ENCODE measurements at places on chromosomes 16 and 17.

GRCh38 chr16:47721006-47721637 is 260.0 kb downstream of the PHKB start:
- no peak for DNase-seq

DNA sequence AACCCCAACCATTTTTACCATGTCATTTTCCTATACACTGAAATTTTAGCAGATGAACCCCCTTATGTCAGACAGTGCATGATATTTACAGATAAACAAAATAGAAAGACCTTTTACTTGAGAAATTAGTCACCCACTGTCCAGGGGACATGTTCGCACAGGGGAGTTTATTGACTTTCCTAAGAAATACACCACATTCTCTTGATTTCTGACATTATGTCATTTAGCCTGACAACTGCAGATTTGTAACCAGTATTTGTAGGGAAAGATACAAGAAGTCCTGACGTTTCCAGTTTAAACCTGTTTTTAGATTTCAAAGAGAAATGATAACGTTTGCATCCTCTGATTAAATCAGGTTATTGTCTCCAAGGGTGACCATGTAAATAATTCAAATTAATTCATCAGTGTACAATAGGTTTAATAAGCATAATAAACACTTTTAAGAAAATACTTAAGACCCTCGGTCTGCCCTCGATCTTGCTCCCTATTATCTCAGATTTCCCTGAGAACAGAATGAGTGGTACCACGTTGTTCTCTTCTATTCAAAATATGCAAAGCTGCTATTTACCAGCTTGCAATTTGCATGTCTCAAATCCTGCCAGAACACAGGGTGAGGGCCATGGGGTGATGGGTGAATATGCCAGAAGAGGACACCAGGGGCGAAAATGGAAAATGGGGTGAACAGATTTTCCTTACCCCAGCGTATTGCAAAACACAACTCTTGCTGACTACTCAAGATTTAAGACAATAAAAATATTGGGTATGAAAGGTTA is 2.1 kb upstream of the LYRM9 start:
- DNase-seq, result no peak

DNA sequence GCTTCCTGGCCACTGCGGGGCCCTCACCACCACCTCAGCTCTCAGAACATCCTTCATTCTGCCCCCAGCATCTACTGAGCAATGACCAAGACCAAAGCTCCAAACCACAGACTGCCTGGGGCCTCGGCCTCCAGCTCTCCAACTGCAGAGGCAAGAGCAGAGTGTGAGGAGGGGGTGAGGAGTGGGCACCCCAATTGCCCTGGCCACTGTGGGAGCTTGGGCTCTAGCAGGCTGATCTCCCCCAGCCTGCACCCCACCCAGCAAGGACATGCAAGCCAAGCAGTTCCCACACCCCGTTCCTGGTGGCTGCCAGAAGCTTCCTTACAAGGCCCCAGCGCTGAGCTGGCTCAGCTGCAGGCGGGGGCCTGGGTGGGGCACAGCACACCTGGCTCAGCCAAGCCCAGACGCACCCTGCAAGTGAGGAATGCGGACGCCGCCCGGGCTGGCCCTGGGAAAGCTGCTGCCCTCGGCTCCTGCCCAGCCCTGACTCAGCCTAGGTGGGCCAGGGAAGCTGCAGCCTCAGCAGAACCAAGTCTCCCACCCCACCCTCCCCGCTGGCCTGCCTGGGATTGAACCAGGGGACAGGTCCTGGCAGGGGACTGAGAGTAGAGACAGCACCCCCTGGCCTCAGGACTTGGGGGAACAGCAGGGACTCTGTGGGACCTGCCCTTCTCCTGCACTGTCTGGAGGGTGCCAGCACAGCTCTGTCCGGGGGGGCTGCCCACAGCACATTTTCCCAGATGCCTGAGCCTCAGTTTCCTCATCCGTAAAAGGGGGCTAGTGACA is 29.7 kb upstream of the KRT17 start:
- no peak for DNase-seq

DNA sequence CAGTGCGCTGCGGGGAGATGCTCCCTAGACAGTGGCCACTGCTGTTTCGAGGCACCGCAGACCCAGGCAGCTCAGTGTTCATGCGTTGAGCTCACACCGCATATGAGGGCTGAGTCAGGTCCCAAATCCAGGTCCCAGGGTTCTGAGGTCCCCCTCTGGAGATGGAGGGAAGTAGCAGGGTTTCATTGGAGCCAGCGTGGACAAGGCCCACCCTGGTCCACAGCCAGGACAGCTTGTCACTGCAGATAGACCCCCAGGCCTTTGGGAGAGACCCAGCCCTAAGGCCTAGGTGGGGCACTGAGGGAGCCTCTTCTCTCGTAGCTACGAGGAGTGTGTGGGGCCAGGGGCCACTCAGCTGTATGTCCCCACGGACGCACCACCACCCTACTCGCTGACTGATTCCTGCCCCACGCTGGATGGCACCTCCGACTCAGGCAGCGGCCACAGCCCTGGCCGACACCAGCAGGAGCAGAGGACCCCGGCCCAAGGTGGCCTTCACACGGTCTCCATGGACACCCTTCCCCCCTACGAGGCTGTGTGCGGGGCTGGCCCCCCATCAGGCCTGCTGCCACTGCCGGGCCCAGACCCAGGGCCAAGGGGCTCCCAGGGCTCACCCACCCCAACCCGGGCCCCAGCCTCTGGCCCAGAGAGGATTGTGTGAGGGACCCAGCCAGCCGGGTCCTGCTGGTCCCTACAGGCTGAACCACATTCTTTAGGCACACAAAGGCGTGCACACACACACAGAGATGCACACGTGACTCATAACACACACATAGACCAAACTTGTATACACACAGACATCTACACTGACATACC is 53.4 kb downstream of the BEAN1 start:
- DNase-seq, result no peak

DNA sequence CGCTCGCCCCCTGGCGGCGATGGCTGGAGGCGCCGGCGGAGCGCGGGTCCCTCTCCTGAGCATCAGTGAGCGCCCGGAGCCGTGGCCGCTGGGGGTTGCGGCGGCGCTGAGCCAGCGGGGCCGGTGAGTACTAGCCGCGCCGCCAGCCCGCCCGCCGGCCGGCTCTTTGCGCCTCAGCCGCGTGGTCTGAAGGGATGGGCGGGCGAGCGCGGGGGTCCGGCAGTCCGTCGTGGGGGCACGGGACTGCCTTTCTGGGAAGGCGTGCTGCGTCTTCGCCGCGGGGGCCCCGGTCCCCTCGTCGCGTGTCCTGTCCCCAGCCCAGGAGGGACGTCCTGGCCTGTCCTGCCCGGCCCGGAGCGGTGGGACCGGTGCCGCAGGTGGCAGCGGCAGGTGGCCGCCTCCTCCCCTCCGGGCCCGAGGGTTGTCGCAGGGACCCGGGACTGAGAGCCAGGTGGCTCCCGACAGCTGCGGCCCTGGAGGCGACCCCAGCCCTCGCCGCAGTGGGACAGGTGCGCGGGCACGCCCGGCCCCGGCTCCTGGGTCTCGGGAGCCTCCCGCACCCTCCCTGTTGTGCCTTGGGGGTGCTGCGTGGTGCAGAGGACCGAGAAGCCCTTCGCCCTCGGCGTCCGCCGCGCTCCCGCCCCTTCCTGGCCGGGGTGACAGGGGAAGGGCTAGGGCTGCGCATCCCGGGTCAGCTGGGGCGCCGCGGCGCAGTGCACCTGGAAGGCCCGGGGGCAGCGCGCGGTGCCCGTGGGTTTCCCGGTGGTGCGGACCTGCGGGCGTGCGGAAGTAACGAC is at the start of gene SPECC1:
Gene SPECC1, plus strand, starts transcription at position 58 of the 797 bp plus-strand sequence. CDS start 87,293 bp downstream, outside the sequence.
- peak; percentile 64 for DNase-seq

Data from AML-193 (cell line).